ENCODE measurements at places on chromosomes 7 and 10.

- DNase-seq, result no peak
Measured at GRCh38 chr7:69301253-69301652, 297.0 kb upstream of the AUTS2 start.

- DNase-seq, result no peak
Measured at GRCh38 chr10:17872191-17873091, 63.3 kb downstream of the MRC1 start.

DNA sequence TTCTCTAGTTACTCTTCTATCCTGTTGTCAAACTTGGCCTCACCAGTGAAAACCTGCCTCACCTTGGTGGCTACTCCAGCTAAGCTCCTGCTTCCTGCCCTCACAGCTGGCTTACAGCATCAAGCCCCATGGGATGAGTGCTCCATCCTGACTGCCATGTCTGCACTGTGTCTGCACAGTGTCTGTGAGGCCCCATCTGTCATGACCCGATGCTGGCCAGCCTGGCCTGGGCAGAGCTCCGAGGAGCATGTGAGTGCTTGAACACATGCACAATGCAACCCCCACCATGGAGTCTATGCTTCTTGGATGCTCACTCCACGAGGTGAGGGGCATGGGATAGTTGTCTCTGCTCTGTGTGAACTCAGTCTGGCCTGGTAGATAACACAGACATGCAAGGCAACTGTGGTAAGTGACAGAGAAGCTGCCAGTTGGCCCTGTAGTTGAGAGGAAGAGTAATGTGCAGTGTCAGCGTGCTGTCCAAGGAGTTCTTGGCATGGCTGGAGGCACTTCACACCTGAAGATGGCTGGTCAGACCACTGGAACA, 207.1 kb upstream of the ZNF32 start:
- DNase-seq, result no peak

DNA sequence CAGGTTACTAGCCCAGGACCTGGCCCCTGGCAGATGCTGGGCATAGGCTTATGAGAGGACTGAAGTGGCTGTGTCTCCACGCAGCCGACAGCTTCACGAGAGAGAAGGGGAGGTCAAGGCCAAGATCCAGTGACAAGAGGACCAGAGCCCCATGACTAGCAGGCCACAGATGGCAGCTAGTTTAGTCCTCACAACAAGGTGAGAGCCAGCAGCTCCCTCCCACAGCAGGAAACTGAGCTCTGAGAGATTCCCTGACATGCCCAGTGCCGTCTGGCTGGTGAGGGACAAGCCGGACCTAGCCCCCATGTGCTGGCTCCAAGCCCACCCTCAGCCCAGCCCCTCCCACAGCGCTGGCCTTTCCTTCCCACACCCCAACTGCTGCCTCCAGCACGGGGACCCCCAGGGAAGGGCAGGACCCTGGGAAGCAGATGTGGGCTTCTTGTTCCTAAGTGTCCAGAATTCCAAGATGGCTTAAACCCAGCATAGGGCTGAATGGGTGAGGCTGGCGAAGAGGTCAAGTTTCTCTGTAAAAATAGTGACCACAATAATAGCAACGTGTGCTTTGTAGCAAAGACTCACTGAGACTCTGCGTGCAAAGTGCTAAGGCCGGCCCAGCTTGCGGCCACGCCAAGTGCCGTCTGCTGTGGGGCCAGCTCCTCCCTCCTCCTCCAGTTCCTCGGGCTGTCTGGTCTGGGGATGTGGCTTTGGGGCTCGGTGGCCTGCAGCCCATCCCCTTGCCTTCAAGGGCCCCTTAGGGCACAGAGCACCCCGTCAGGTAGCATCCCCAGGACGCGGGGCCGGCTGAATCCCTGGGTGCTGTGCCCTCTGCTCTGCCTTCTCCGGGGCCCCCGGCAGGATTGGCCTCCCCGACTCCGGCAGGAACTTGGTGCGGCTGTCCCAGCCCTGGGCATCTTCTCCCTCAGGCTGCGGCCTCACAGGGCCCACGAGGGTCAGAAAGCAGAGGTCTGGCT, 7.8 kb upstream of the FAM20C start:
- DNase-seq, result no peak

DNA sequence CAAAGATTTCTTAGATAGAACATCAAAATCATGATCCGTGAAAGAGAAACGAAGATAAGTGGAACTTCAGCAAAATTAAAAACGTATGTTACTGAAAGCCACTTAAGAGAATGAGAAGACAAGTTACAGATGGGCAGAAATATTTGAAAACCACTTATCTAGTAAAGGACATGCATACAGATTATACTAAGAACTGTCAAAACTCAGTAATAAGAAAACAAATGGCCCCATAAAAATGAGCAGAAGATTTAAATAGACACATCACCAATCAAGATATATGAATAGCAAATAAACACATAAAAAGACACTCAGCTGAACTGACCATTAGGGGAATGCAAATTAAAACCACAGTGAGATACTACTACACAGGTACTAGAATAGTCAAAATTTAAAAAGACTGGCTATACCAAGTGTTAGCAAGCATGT, 343.7 kb downstream of the PTEN start:
- no peak for DNase-seq

DNA sequence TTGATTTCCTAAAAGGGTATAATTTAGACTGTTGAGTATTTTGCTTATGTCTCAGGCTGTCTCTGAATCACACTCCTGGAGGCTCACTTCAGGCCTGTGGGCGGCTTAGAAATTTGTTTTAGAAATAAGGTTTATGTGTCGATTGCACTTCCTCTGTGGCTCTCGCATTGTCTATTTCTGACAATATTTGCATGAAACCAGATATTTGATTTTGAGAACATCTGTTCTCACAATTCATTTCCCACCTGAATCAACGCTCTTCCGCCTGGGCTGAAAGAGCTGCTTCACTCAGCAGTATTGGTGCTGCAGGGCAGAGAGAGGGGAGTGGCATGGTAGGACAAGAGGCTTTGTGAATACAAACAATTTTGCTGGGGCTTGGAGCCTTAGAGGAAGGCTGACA, 262.0 kb downstream of the ADRA2A start:
- no peak for DNase-seq

DNA sequence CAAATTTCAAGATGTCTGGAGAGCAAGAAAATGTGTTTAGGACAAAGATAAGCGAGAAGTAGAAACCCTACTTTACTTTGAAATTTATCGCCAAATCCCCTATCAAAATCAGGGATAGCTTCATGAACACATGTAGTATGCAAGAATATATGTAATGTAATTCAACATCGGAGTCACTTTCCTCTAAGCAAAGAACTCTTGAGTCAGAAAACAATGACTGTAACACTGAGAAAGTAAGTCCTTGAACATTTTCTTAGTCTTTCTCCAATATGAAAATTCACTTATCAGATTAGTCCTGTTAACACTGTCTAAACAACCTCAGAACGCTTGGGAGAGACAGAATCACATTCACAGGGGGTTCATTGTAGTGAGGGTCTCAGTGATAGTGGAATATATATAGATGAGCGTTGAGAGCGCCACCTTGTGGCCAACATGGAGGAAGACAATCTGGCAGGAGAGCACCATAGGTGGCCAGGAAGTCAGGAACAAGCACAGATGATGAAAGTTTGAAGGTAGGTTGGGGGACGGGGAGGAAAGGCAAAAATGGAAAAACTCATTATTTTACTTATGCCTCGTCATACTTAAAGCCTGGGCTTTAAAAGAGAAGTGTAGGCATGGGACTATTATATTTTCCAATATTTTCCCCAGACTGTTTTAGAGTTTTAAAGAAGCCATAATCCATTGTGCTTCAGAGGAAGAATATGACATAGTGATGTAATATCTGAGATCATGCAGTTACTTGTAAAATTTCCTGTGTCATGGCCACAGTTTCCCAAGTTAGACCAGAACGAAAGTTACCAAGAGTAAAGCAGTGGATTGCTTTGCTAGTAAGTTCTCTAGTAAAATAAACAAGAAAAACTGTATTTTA, 115.5 kb upstream of the GNAI1 start:
- DNase-seq, result no peak

DNA sequence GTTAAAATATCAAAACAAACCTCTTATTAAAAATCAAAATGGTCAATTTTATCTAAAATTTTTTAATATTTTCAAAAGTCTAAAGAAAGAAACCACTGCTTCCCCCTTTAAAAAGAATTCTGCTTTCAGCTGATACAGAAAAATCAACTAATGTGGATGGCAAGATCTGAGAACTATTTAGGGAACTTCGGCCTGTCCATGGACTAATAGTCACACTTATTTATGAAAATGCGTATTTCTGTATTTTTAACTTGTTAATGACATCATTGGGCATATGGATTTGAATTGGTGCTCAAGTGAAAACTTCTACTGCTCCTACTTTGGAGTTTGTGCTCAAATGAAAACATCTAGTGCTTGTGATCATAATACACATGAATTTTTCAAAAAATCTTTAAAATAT, 31.9 kb downstream of the RNLS start:
- no peak for DNase-seq

GRCh38 chr7:3194501-3195141, 106.4 kb upstream of the SDK1 start:
- no peak for DNase-seq

DNA sequence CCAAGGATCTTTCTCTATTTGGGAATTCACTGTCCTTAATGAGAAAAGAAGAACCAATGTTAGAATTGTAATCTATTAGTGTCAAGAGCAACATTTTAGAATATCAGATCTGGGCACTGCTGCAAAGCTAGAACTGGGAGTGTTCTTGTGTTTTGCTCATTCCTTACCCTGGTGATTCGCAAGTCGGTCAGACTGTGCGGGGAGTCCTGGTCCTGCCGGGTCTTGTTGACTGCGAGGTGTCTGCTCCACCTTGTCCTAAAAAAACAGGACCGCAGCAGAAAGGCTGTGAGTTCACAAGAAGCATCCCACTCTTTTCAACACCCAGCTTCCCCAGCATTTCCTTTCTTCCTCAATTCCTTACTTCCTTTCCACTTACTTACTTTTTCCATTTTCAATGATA, 79.0 kb downstream of the GRB10 start:
- no peak for DNase-seq

DNA sequence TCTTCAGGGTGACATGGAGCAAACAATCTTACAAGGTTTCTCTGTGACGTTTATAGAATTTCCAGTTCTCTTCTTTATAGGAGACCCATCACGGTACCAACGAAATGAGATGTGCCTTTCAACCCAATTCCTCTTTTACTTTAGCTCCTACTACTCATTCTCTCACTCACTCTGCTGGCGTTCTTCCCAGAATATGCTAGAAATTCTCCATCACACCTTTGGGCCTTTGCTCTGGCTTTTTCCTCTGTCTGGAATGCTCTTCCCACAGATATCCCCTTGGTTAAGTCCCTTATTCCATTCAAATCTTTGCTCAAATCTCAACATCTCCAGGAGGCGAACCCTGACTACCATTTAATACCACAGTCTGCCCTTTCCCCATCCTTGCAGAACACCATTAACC, 39.0 kb downstream of the SEMA3C start:
- no peak for DNase-seq

GRCh38 chr10:27256299-27257189, 15.9 kb upstream of the ACBD5 start:
- DNase-seq, result no peak

DNA sequence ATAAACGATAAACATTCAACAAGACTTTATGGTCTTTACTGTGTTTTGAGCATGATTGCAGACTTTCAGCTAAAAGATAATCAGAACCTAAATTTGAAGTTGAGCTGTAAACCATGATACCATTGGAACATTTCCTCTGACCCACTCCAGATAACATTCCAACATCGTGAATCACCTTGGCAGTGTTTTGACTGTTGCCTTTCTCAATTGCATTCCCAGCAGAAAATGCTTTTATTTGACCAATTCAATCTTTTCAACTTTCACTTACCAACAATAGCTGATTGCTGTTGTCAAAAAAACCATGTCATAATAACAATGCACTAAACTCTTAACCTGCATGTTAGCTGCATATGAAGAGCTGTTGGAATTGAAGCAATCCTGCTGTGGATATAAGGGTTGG, 165.5 kb downstream of the MDFIC start:
- no peak for DNase-seq

GRCh38 chr10:49408519-49409306, 12.8 kb upstream of the DRGX start:
- no peak for DNase-seq

DNA sequence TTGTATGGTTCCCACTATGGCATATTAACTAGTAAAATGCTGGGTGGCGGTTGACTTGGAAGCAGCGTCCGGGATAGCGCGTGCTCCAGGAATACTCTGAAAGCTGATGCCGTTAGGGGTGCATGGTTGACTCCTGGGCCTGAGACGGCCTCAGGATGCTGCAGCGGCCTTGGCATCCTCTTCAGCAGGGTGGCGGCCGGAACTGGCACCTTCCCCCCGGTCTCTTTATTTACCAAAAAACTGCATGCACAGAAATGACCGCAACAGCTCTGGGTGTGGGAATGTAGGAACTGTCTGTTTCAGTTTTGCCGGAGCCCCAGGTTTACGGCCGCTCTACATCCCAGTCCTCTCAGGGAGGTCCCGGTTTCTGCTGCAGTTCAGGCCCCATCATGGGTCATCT, 28.8 kb downstream of the PFKP start:
- DNase-seq, result no peak

GRCh38 chr7:130909881-130910672, 176.1 kb upstream of the KLF14 start:
- no peak for DNase-seq

DNA sequence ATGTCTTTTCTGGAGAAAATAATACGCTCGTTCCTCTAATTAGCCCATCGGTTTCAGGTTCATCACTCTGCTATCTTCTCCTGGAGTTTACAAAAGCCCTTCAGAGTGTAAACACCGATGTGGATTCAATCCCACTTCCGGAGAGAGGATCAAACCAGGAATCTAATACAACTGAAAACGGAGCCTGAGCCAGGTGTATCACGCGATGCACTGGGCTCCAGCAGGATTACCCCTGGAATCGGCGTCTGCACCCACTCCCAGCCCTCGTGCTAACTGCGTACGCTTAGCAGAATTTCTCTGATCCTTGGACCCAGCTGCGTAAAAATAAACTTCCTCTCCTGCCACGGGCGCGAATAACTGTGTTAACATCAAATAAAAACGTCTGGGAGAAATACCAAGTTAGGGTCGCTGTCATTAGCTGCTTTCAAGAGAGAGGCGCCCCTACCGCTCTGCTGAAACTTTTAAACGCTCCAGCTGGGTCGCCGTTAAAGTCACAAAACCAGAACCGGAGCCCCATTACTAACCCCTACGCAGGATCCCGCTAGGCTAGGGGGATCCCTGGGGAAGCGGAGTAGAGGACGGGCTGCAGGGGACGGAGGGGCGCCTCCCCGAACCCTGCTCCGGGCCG, 502 bp downstream of the ZNF3 start:
- no peak for DNase-seq

- no peak for DNase-seq
Measured at GRCh38 chr7:29641651-29642050, 78.0 kb downstream of the PRR15 start.

DNA sequence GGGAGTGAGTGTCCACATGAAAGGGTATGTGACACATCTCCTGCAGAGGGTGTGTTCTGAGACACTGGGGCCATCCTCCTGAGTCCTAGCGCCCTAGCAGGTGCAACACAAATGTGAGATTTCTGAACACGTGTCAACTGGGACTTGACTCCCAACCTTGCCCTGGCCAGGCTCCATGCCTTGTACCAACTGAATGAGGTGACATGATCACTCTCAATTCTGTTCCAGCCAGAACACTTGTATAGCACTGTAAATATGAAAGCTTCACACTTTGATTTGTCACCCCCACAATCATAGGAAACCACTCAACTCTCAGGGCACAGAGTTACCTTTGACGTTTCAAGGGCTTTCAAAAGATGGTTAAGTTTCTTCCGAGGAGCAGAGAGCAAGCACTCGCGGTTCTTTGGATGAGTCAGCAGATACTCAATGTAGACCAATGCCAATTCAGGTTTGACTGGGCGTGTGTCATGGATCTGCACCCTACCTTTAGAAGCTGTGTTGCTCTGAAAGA, 48.6 kb downstream of the NCAPG2 start:
- DNase-seq, result no peak
